ENCODE measurements at places on chromosomes 2 and 18.

- DNase-seq: no peak
These were observed 1.4 kb upstream of the ANXA4 start for GRCh38 chr2:69740502-69740951.

- DNase-seq: no peak
These were observed 95.6 kb downstream of the ITGA4 start for GRCh38 chr2:181552808-181553207.

DNA sequence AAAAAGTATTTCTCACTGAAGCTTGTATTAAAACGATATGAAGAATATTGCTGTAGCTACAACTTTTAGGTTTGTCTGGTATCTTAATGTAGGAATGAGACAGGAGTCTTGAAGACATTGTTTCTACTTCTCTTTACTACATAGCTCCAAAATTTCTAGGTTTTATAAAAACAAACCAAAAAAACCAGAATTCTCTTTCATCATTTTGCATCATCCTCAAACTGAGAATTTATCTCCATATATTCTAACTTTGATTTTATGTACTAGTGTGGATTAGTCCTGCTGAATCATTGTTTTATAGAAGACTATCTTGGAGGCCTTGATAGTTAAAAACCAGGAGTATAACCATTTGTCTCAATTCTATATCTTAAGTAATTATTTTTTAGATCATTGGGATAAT, 100.2 kb downstream of the ICA1L start:
- DNase-seq: no peak

DNA sequence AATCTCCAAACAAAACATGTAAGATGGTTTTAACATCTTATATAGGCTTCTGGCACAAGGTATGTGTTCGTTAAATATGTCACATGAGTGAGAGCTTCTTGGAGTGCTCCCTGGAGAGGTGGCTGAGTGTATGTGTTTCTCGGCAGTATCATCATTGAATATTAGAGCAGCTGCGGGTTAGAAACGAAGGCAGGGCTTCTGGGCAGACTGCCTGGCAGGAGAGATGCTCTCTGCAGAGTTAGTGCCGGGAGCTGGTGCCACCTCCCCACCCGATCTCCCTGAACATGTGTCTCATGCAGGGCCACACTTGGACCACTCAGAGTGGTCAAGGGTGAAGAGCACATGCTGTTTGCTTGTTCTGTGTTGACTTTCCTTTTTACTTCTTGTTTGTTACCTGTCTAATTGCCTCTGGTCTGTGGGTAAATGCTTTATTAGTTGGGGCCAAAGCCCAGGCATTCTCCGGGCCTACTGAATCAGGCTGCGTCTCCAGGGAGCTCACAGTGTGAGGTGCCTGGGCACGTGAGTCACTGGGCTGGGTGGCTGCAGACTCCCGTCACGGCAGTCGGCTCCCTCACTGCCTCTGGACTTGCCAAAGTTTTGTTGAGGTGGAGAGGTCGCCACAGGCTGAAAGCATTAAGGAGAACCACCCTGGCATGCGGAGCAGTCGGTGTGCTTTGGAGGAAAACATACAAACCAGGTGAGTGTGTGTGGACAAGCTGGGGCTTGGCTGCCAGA, 246.6 kb downstream of the FHOD3 start:
- DNase-seq: no peak

- no peak for DNase-seq
These were observed 32.9 kb downstream of the EHD3 start for GRCh38 chr2:31266804-31267203.

- DNase-seq: no peak
These were observed 8.6 kb downstream of the MREG start for GRCh38 chr2:216004697-216005283.

DNA sequence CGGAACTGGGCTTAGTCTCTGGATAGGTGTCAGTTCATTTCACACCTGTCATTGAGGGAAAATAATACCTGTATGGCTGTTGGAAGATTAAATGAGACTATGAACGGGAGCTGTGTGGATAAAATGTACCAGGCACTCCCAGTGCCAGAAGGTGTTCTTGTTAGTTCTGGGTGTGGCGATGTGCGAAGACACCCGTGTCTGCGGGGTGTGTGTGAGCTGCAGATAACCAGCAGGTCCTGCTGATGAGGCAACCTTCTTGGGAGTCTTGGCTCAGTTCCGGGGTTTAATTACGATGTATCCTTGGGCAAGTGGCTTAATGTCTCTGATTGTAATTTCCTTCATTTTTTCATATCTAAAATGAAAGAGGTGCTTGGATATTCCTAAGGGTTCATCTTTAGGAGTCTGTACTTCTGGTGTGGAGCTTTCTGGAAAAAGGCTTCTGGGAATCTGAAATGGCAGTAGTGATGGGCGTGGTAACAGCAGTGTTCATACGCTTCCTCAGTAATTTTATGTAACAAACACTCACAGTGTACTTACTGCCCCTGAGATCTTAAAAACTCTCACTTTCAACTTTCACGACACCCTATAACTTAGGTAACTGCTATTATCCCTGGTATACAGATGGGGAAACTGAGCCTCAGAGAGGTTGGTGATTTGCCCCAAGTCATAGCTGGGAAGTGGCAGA, 35.0 kb downstream of the NEDD4L start:
- DNase-seq: no peak

DNA sequence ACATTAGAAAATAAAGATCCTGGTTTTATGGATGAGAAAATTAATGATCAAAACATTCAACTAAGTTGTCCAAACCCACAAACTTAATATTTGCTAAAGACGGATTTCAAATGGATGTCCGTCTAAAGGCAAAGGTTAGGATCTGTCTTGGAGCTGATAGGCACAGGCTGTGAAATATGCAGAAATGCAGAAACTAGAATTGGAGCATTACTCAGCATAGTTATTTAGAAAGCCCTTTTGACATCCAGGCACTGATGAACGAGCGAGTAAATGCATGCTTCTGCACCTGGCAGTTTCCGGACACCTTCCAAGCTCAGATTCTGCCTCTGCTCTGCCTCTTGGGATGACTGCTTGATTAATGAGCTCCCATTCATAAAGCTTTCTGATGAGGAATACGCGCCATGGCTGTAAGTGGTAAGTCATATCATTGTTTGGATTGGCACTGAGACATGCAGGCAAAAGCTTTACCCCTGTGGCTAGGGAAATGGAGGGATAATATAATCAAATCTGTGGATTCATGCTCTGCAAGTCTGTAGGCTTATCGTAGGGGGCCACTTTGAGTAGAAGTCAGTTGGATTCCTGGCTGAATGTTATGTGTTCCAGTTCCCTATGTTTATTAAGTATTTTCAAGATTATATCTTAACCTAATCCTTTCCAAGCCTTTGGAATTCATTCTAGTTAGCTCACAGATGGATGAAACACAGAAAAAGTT, 2176.3 kb upstream of the CELF4 start:
- DNase-seq: no peak

- no peak for DNase-seq
These were observed 77.2 kb downstream of the CD28 start for GRCh38 chr2:203783496-203784203.

- no peak for DNase-seq
These were observed 16.9 kb downstream of the ZAP70 start for GRCh38 chr2:97730245-97730644.
